GOT3 (cell line): ENCODE measurements at places on chromosomes 2 and 18.
A peak's percentile ranks its signal among the peaks of the same experiment; 100 is the strongest.

GRCh38 chr2:64730551-64731262 lies 77.0 kb upstream of the SERTAD2 start:
- DNase-seq: no peak

DNA sequence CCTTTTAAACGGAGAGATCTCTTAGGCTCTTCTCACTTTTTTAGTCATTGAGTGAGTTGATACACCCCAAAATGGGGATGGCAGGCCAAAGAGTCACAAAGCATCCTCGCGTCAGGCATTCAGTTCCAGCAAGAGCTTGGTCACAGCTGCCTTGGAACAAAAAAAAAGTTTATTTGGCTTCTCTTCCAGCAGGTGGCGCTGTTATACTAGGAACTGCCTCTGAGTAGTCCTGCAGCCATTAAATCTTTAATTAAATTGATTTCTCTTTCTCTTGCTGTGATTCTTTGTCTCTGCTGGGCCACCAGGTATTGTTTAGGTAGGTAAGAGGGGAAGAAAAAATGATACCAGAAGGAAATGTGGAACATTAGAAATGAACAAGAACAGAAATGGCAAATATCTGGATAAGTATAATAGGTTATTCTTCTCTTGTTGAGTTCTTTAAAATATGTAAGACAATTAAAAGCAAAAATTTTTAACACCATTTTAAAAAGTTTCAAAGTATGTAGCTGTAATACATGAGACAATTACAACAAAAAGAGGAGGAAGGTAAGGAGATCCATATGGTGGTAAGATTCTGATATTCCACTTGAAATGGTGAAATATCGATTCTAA lies 175.1 kb downstream of the GALNT1 start:
- no peak for DNase-seq

DNA sequence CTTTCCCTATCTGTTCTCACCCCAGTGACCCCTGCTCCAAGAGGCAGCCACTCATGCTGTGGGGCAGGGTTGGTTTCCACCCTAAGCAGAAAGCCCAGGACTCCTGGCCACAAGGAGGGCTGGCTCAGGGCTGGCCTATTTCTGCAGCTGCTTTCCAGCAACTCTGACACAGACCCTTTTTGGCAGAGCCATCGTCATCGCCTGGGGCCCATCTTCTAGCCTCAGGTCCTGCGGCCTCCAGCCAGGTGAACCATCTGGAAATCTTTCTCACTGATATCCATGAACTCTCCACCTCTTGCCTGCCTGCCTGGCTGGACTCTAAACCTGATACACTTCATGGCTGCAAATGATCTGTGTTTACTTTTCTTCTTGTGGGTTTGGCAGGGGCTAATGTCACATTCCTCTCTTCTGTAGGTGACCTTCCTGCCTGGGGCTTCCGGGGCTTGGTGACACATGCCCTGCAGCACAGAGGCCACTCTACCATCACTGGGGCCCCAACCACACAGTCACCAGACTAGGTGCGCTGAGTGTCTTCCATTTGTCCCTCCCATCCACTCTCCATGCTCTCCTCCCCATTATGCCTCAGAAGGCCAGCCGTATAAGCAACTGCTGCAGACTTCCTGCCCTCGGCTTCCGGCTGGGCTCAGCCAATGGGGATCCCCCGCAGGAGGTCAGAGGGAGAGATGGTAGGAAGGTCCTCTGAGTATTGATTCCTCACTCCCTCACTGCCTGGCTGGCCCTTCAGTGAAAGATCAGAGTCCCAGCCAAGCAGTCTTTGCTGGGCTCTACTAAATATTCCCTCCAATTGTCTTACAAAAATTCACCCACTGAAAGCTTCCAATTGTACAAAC lies 9.7 kb upstream of the COPS8 start:
- DNase-seq: no peak

- DNase-seq: no peak
Measured at GRCh38 chr2:33384599-33384961, 91.9 kb upstream of the RASGRP3 start.

DNA sequence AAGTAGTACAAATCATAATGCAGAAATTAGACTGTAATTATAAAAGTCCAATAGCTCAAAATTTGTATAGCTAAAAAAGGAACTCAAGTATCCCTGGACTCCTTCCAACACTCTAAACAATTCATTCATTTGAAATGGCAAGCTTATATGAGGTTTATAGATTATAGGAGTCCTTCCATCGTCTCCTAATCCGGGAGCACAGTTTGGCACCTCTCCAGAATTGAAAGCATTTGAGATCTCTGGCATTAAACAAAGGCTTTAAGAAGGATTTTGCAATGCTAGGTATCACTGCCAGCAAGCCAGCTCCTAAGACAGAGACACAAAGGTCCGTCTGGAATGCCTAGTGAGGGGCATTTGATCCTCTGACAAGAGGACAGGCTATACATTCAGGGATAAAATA lies 90.9 kb downstream of the ACVR1 start:
- no peak for DNase-seq

- no peak for DNase-seq
Measured at GRCh38 chr2:170660409-170660808, 54.7 kb upstream of the SP5 start.

- no peak for DNase-seq
Measured at GRCh38 chr18:75320506-75320905, 107.0 kb downstream of the SMIM21 start.

DNA sequence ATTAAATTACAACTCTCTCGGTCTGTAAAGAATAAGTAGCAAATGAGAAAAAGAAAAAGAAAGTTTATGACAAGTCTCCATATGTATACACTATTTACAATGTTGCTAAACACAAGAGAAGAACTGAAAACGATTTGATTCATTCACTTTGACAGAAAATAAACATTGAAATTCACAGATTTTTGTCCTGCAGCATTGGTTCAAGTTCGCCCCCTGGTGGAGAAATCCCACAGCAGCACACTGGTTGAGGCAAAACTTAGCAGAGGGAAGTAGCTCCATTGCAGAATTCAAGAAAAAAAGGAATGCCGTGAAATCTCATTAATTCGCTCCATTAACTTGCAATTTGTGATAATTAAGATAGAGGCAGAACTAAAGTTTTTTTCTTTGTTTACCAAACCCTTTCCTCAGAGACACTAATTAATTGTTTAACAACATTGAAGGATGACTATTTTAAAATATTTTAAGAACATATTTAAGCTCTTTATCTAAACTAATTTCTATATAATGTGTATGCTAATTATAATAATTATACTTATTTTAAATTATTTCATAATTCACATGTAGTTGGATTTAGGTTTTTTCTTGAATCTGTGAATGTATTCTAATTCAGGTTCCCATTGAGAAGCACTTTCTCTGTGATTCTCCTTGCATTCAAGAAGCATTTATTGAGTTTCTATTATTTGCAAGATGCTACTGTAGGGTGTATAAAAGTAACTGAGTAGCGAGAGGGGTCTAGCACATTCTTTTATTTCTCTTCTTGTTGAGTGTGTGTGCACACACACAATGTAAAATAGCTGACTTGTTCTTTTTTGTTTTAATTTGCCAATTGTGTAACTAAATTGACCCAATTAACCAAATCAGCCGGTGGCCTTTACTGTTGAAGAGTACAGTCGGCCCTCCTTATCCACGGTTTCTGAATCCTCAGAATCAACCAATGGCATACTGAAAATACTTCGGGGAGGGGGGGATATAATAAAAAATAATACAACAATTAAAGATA lies 74.1 kb downstream of the COL4A3 start:
- peak; percentile 17 for DNase-seq

DNA sequence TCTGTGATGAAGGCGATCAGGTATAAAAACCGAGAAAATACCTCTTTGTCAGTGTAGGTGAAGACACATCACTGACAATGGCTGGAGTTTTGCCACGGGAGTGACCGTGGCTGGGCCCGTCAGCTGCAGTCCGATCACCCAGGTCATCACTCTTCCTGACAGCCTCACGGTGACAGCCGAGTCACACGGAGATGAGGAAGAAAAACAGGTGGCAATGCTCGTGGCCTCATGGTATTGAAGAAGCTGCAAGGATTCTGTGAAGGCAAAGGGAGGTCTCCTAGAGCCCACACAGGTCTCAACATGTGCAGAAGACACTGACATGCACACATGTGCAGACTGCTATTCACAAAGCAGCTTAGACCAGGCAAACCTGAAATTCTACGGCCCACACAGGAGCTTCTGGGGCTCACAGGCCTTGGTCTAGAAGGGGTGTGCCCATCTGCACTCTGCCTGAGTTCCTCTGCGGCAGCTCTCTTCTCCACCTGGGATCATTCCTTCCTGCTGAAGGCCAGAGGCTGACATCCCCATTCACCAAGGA lies 7.4 kb downstream of the COPS9 start:
- no peak for DNase-seq

DNA sequence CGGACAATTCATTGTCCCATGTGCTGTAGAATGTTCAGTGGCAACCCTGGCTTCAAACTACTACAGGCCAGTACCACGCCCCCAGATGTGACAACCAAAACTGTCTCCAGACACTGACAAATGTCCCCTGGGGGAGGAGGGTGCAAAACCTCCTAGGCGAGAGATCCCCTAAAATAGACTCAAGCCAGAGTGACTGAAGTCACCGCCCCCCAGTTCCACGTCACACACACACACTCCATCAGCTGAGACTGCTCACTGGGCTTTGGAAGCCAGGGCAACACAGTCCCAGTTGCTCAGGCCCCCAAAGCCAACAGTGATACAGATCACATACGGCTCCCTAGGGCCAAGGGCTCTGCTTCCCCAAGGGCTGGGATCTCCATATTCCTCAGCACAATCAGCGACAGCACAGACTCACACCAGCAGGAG lies 19.1 kb downstream of the HDAC4 start:
- no peak for DNase-seq

GRCh38 chr2:86308356-86308755 lies 29.1 kb downstream of the REEP1 start:
- DNase-seq: no peak

- DNase-seq: no peak
Measured at GRCh38 chr2:290090-290722, 2.3 kb upstream of the ALKAL2 start.

DNA sequence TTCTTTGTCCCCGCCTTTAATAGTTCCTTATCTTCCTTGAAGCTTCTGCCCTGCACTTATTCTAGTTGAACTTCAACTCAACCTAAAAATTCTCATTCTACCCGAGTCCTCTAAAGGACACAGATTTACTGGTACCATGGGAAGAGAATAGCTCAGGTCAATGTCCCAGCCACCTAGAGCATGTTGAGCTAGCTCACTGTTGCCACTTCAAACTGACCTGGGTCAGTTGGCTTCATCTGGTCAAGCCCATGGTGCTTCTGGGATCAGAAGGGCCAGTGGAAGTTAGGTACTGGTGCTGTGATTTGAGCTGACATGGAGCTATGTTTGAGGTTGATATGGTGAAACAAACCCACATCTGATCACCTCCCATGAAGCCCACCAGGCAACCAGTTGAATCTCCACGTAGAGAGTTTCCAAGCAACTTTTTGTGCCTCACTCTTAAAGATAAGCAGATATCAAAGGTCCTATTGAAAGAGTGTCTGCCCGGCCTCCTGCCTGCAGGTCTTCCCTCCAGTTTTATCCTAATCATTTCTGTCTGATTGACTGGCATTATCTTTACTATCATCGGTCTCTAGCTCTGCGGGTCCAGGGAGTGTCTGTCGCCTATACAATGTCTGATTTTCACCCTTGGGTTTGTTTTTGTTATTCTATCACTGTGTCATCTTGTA lies 17.2 kb downstream of the GREB1 start:
- DNase-seq: no peak

- no peak for DNase-seq
Measured at GRCh38 chr2:715854-716560, 38.8 kb upstream of the TMEM18 start.

- no peak for DNase-seq
Measured at GRCh38 chr2:85790499-85791188, 36.9 kb downstream of the ATOH8 start.

GRCh38 chr18:77133051-77133834 lies 660 bp upstream of the MBP start:
- DNase-seq: no peak

- DNase-seq: no peak
Measured at GRCh38 chr2:201656740-201657139, 13.4 kb upstream of the TMEM237 start.

- DNase-seq: no peak
Measured at GRCh38 chr2:151845481-151845880, 17.3 kb upstream of the ARL5A start.

GRCh38 chr18:48949050-48949605 lies 1.6 kb downstream of the SMAD7 start:
- DNase-seq: no peak

GRCh38 chr2:86314125-86314524 lies 23.3 kb downstream of the REEP1 start:
- DNase-seq: no peak

DNA sequence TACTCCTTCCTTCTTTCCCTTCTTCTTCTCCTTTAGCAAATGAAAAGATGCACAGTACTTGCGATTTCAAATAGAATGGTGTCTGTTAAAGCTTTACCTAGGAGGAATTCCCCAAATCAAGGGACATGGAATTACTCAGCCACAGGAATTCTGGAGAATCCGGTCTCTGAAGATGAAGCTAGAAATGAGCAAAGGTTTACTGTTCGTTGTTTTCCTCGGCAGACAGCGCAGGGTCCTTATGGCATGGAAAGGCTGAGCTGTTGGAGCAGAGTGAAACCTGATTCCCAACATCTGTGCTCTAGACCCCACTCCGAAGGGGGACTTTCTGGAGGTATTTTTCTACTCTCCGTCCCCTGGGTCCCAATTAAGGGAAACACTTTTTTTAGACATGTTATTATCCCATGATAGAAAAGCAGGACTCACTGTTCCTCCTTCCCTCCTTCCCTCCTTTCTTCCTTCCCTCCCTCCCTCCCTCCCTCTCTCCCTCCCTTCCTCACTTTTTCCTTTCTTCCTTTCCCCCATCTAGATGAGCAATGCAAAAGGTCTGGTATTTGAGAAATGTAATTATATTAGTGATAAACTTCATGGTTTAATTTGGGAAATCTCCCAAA lies 47.1 kb downstream of the CDCA7 start:
- DNase-seq: no peak

DNA sequence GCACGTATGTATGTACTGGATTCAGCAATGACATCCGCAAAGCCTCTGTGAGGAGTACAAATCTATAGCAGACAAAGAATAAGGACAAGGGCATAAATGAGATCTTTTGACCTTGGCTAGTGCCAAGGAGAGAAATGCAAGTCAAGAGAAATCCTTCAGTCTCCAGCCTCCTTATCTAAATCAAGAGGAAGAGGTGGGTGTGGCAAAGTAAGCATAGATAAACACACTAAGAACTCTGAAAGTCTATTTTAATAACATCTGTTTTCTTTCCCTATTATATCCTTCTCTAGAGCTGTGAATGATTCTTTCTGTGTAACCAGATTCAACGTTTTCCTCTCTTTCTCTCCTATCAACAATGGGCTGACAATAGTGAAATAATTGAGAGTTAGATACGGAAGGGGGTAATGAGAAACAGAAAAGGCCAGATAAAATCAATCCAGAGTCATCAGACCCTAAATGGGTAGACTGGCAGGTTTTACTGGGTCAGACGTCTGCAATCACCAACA lies 118.5 kb upstream of the ZFP36L2 start:
- no peak for DNase-seq

GRCh38 chr2:7999683-8000476 lies 682.0 kb upstream of the ID2 start:
- no peak for DNase-seq

GRCh38 chr2:214747992-214748391 lies 61.5 kb downstream of the BARD1 start:
- DNase-seq: no peak

GRCh38 chr2:26584191-26584590 lies 57.0 kb downstream of the CIB4 start:
- no peak for DNase-seq

- DNase-seq: no peak
Measured at GRCh38 chr2:70710038-70710690, 57.8 kb downstream of the ADD2 start.

GRCh38 chr18:34696671-34697070 lies 13.4 kb upstream of the DTNA start:
- no peak for DNase-seq

GRCh38 chr2:12504443-12504842 lies 212.3 kb upstream of the TRIB2 start:
- DNase-seq: no peak
